ENCODE measurements at places on chromosomes 2 and 18. TPM values are rescaled to one million over a fixed set of nuclear protein-coding genes. Genes with fewer than 3 reads are reported as not detected.

GRCh38 chr2:16960579-16960978, 294.9 kb upstream of the CYRIA start:
- no peak for DNase-seq

DNA sequence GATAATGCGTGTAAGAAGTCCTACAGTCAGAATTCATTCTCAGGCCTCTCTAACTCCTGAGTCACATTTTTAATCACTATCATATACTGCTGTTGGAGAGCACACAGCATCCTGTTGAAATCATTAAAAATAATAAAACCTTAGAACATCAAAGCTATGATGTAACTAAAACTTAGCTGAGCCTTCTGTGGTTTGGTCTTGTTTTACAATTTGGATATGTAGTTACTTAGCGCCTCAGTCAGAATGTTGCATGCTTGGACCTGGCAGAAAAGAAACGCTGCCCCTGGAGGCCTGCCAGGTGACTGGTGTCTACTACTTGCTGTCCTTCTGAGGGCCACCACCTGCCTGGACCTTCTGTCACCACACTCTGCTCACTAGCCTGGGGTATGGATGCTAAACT, 261.1 kb upstream of the RASGRP3 start:
- DNase-seq = no peak

DNA sequence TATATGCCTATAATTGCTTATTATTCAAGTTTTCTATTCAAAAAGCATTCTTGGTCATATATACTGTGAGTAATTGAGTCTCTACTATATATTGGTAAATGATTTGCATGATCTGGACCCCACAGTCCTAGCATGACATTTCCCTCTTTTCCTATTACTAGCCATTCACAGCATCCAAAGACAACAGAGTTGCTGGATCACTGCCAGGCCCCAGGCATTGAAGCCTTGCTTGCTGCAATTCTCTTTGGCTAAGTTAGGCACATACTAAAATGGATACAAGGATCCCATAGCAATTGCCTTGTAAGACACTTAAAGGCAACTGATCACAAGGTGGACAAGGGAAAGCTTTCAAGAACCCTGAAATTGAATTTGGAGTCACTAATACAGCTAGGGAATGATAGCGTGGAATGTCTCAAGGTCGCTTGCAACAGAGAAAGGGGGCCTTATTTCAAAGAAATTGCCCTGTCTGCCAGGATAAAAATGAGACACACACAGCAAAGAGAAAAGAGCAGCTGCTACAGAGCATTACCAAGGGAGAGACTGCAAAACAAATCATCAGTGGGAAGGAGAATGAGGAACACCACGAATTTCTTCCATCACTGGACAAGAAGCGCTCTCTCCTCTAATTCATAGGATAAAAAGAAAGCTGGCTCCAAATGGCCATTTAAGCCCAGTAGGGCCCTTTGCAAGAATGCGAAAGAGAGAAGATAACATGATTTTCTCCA, 77.1 kb upstream of the EPHA4 start:
- no peak for DNase-seq

GRCh38 chr2:207390302-207391095, 139.3 kb upstream of the CREB1 start:
- no peak for DNase-seq

NOL4 gene
- not detected for total RNA-seq

DNA sequence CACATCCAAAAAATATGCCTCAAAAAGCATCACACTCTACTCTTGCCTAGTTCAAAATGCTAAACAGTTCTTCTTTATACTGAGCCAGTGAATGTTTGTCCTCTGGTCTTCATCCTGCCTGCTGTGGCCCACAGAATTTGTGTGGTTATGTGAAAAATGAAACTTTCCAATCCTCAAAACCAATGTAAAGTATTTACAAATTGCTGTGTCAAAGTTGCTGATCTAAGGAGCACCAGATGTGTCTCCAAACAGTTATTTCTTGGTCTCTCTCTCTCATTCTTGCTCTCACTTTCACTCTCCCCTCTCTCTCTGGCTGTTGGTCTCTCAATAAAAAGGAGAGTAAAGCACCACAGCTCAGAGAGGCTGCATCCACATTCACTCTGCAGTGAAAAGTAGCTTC, 23.0 kb downstream of the EPHA4 start:
- no peak for DNase-seq

TMEM178A gene
- 0.99 TPM for total RNA-seq
